ENCODE measurements at places on chromosomes 6 and 20.

DNA sequence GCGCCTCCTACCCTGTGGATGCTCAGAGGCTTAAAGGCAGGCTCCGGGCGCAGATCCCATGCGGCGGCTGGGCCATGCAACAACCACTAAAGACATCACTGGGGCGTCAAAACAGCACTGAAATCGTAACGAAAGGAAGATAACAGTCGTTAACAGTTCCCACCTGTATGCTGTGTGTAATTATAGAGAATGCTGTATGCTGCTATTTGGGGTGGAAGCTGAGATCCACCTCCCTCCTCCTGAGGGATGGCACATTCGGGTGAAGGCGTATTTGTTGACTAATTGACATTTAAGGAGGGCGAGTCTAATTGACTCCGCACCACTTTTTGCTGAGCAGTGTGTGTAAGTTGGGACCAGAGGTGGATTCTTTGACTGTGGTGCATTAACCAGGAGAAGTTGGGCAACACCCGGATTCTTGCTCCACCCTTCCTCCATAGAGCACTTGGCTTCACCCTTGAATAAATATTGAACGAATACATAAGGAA lies 687 bp downstream of the SLC35A1 start:
- DNase-seq, result no peak

- no peak for DNase-seq
These were observed 544 bp upstream of the KHDC1 start for GRCh38 chr6:73263570-73263909.

DNA sequence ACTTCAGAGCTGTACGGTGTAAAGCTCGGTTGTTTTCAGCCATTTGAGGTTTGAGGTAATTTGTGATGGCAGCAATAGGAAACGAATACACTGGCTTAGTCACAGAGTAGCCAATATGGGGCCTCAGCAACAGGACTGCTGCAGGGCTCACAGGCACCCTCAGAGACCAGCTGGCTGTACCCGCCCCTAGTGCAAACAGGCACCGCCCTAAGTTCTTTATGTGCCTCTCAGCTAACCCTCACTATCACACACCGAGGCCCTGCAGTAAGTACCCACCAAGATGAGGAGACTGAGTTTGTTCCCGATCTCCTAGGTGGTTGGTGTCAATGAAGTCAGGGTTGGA lies 11.2 kb upstream of the SERPINB9 start:
- no peak for DNase-seq

DNA sequence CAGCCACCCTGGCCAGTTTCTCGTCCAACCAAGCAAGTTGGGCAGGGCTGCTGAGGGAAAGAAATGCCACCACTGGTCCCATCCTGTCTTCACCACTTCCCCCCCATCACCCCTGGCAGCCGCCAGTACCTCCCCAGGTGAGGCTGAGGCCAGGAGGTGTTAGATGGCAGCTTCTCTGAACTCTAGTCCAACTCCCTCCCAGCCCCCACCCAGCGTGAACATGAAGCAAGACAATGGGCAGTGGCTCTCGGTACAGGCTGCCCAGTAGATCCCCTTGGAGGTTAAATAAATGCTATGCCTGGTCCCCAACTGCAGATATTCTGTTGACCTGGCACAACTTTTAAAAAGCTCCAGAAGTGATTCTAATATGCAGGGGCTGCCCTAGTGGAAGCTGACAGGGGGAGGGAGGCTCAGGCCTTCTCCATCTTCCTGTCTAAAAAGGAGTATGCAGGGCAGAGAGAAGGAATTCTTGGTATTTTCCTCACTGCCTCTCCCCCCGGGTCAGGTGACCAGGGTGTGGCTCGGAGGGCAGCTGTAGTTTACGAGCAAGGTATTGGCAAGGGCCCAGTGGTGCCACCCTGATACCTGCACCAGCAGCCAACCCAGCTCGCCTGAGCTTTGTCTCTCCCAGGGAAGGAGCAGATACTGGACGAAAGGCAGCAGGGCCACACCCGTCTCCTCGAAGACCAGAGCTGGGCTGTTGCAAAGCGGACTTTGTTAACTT lies 25.7 kb downstream of the KCNK5 start:
- DNase-seq, result no peak

- no peak for DNase-seq
These were observed 101.1 kb downstream of the LY86 start for GRCh38 chr6:6689400-6690143.

DNA sequence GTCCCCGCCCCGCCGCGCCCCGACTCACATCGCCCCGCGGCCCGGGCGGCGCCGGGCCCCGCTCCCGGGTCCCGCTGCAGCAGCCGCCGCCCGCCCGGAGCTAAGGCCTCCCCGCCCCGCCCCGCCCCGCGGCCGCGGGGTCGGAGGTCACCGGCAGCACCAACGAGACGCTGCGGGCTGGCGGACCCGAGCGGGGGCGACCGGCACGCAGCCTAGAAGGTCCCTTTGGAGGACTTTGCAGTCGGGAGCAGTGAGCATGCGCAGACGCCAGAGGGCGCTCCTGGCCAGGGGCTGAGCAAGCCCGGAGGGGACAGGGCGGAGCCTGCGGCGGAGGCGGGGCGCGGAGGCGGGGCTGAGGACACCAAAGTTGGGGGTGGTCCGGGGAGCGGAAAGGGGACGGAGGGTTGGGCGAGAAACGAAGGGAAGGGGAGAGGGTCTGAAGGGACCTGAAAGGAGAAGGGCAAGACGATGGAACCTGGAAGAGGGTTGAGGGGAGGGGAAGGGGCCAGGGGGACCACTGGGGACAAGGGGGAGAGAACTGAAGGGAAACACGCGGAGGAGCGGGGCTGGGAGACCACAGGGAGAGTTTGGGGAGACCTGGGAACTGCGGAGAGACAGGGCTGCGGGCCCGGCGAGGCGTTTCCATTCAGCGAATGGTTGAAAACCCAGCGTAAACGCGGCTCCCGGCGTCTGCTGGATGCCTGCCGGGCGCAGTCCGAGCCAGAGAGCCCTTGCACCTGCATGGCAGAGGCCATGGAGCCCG lies at the start of gene FRS3:
TSS of gene FRS3 (minus strand) at position 113 of the 763 bp plus-strand sequence. CDS start 2,913 bp downstream, outside the sequence.
- peak; percentile 94 for DNase-seq

- DNase-seq, result no peak
These were observed 423.5 kb downstream of the COL12A1 start for GRCh38 chr6:74782346-74782745.

- DNase-seq, result no peak
These were observed 136.6 kb downstream of the CCDC170 start for GRCh38 chr6:151630387-151630786.

DNA sequence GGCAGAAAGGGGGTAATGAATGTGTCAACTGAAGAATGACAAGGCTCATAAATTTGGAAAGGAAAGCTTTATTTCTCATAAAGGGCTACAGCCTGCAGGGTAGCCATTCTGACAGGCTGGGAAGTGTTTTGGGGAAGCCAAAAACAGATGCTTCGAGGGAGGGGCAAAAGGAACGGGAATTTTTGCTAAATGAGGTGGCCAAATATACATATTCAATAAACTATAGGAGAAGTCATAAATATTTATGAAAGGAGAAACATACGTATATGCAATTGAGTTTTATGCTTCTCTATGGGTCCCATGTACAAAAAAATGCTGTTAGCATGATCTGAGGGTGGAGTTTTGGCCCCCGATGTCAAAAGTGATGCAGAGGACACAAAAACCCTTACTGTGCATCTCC lies 180.7 kb downstream of the FNDC1 start:
- no peak for DNase-seq

- DNase-seq, result no peak
These were observed 207.4 kb downstream of the FNDC1 start for GRCh38 chr6:159376516-159377158.

DNA sequence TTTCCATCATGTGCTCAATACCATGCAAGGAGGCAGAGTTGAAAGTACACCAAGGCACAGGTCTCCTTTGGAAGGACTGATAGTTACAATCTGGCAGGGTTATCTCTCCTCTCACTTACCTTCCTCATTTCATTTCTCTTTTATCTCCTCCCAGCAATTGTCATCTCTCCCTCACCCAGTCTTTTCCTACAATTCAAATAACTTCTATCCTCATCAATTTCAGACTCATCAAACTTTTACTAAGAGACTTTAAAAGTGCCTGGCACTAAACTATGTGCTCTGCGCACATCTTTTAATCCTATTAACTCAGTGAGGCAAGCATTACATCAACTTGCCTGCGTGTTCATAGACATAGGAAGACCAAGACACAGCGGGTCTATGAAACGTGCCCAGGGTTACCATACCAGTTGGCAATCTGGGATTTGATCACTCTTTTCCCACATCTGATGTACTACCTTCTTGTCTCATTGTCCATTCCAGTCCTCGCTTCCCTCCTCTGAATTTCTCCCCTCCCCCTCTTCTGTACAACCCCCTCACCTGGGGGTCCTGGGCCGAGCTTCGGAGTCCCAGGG lies 1.2 kb downstream of the VARS1 start:
- DNase-seq, result no peak

- no peak for DNase-seq
These were observed 46.7 kb downstream of the GJA1 start for GRCh38 chr6:121482004-121482693.

- no peak for DNase-seq
These were observed 313.1 kb upstream of the SUPT3H start for GRCh38 chr6:45690846-45691245.

- no peak for DNase-seq
These were observed 25.8 kb downstream of the MAP7 start for GRCh38 chr6:136524339-136524935.

DNA sequence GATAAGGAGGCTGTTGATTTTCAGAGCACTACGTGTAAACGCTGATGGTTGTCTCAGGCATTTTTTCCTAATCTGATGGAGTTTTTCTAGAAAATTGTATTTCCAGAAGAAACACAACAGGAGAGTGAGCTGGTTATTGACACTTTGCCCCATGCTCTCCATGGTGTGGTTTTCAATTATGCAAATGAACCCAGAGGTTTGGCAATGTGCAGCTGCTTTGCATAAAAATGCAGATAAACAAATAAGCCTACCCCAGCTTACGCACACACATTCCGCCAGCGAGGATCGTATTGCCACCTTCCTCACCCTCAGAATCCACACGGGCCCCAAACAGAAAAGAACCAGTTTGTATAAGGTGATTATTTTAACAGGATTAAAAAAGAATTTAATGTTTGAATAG lies 45.1 kb upstream of the FRMD1 start:
- no peak for DNase-seq

DNA sequence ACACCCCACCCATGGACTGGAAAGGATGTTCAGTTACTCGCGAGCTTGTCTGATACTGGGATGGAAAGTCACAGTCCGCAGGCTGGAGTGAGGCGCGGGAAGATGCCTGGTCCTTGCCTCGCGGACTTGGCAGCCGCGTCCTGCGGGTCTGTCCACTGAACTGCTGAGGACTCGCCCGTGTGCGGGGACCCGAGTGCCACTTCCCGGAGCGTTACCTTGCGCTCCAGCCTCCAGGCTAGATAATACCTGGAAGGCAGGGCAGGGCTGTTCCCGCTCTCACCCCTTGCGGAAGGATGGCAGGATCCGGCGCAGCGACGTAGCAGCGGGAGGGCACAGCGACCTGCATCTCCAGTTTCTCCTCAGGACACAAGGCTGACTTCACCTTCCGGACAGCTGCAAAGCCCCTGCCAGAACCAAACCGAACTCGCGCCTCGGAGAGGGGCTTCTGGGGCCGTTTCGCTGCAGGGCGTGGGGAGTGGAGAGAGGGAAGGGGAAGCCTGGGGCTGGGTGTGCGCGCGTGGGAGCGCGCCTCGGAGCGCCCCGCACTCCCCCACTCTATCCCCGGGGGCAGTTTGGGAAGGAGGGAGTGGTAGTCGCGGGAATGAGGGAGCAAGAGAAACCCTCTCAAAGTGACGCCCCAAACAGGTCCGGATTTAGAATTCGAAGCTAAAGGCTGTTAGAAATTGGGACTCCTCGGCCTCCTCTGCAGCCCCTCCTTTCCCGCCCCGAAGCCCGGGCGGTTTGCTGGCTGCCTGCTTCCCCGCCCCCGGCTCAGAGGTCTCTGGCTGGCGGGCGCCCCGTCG lies at the start of gene KCNQ5:
TSS of gene KCNQ5 (plus strand) at position 774 of the 803 bp plus-strand sequence.
- peak; percentile 57 for DNase-seq

DNA sequence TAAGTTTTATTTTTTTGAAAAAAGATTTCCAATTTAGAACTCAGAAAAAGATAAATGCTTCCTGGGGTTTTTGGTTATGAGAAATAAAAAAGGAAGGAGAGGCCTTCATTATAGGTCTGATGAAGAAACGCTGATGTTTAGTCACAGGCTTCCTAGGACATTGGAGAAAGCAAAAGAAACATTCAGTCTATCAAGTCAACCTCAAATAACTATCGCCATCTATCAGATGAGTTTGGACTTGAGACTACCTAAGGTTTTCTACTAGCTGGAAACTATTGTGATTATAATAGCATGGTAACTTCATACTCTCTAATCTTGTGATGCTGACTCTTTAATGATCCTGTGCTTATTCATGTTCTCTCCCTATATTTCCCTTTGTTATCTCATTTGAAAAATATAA lies 171.3 kb downstream of the TPBG start:
- DNase-seq, result no peak

GRCh38 chr20:23166563-23166962 lies 80.4 kb upstream of the CD93 start:
- no peak for DNase-seq

DNA sequence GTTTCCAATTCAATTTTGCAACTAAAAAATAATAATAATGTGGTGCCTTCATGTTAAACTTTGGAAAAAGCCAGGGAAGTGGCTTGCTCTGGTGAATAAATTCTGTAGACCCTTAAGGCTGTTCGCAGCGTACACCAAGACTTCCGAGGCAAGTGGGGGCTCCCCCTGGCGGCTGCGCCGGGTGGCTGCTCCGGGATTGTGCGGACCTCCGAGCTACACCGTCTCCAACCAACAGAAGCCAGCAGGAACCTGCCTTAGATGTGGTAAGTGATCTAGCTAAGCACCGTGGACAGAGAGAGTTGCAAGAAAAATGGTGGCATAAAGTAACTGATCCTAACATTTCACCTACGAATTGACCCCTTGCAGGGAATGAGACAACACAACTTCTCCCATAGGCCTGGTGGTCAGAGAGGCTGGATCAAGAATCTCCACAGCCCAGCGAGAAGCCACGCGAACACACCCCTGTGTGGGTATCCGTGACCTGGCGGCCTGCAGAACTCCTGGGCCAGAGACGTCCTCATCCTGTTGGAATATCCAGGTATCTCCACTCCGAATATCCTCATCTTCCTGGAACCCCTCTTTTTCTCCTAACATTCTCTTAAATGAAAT lies 69.6 kb downstream of the TBXT start:
- peak; percentile 47 for DNase-seq

GRCh38 chr6:16230953-16231352 lies 7.4 kb upstream of the GMPR start:
- DNase-seq, result peak; percentile 9

DNA sequence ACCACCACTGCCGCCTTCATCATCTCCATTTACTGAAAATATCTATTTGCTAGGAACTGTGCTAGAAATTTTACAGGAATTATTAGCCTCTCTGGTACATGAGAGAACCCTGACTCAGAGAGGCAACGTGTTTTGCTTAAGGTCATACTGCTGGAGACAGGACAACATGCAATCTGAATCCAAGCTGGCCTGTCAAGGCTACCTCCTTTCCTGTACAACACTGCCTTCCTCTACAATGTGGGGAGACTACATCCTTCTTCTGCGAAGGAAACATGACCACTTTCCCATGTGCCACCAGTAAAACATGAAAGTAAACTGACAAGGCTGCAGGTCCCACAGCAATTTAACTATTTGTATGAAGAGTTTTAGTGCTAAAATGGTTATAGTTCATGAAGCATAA lies 200.9 kb downstream of the BACH2 start:
- DNase-seq, result no peak

Data from GDM1 (cell line).